Stimulated activated CD8-positive, alpha-beta memory T cell treated with anti-CD3 and anti-CD28 coated beads, Interleukin-15, amount 100 ng/mL, for 24 hours (primary cell): ENCODE measurements at places on chromosomes 7 and 10.

GRCh38 chr7:22934473-22935065 lies 79.4 kb downstream of the HYCC1 start:
- no peak for DNase-seq

GRCh38 chr10:20990604-20991003 lies 93.5 kb upstream of the NEBL start:
- no peak for DNase-seq

DNA sequence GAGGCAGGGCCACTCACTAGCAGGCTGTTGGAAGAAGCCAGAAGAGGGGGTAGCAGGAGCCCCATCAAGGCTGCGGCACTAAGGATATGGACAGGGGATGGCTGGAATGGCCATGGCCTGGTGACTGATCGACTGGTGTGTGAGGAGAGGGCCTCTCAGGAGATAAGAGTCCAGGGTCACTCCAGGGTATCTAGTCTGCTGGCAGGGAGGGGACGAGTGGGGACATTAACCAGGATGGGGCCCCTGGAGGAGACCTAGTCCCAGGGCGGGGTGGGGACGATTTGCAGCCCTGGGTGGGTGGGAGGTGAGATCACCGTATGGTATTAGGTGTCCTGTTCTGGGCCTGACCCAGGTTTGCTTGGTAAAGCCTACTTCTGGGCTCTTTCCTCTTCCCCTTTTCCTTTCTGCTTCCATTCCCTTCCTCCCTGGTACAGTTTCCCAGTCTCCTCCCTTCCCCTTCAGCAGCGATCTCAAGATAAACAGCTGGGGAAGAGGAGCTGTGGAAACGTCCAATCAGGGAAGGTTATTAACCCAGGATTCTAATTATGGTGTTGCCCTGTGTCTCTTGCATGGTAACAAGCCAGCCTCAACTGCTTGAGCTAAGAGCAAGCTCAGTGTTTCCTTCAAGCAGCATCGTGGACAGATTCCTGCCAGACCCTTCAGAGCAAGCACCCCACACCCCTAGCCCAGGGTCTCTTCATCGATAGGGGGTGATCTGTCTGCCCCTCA lies 233.2 kb downstream of the RPS24 start:
- no peak for DNase-seq

GRCh38 chr10:98086837-98087708 lies 47.4 kb upstream of the R3HCC1L start:
- DNase-seq: no peak

GRCh38 chr10:78890506-78890905 lies 178.3 kb upstream of the ZMIZ1 start:
- no peak for DNase-seq

DNA sequence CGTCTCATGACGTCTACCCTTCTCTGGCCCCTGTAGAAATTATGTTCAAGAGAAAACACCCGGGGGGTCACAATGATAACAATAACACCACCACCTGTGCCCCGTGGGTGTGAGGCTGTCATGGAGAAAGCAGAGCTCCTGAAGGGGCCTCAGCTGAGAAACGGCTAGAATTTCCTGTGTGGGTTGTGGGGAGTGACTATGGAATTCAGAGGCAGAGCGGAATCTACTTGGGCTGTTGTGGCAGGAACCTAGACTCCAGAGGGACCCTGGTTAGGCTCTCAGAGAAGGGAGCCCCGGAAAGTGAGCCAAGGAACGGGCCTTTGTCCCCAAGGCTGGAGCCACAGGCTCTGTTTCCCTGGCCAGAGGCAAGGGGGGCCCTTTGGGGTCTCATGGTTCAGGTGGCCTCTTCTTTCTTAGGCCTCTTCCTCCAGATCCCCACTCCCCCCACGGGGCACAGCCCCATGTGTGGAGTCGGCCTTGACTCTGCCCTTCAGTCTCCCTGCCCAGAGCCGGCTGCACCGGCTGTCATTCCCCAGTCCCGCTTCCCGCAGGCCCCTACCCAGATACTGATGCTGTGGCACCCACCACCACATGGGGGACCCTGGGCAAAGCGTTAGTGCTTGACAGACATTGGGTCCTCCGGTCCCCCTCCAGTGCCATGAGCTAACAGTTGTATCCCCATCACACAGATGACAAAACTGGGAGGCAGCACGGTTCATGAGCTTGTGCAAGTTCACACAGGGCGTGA lies 6.5 kb upstream of the GIMAP8 start:
- no peak for DNase-seq

DNA sequence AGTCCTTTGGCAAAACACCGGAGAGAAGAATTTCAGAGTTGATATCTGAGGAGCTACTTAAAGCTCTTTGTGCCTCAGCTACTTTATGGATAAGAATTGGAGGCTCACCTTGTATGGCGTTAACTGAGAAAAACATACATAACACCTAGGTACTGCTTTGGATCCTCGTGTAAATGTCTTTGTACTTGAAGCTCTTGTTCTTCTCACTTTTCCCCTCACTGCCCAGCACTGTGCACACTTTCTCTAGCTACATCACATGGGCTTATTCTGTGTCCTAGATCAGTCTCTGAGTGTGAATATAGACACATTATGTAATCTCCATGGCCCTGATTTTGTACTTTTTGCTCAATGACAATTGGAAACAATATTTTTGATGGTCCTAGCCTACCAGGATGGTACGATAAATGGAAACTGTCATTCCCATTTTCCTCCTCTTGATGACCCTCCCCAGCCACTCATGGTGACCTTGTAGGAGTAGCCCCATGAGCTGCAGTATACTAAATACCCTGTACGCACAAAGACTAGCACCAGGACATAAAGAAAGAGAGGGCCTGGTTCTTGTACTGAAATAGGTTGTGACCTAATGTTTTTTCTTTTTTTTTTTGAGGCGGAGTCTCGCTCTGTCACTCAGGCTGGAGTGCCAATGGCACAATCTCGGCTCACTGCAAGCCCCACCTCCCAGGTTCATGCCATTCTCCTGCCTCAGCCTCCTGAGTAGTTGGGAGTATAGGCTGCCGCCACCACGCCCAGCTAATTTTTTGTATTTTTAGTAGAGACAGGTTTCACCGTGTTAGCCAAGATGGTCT lies 22.1 kb downstream of the STAMBPL1 start:
- no peak for DNase-seq

DNA sequence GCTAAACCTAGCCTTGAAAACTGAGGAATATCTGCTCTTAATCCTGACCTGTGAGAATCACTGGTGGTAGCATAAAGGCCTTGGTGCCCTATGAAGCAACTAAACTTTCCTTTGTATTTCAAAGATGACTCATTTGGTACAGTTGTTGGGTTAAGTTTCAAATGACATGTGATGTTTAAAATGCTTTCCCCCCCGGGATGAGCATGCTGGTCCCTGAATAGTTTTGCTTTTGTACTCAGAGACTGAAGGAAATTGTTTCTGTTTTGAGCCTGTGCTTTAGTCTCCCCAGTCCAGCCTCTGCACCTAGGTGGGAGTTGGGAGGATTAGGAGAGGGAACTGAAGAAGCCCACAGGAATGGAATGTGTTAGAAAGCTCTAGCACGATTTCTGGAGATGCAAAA lies 258.9 kb upstream of the NPY start:
- DNase-seq: no peak

GRCh38 chr7:7109934-7110333 lies 72.4 kb upstream of the C1GALT1 start:
- no peak for DNase-seq

DNA sequence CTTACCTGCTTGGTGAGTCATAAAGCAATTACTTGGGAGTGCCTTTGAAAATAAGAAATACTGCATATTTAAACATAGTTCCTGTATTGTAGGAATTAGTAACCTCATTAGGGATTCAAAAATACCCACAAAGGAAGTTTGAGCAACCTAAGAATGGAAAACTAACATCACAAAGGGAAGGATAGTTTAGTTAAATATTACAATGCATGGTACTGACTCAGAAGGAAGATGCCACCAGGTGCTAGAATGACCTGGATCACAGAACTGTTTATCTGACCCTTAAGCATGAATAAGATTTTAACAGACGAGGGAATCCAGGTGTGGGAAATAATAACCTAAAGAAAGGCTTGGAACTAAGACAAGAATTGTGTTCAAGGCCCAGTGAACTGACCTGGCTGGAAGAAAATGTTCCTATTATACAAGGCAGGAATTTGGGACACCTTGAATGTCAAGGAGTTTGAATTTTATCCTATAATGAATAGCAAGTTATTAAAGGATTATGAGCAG lies 106.4 kb downstream of the GSAP start:
- DNase-seq: no peak

GRCh38 chr10:116056445-116057293 lies 216.3 kb downstream of the GFRA1 start:
- no peak for DNase-seq

DNA sequence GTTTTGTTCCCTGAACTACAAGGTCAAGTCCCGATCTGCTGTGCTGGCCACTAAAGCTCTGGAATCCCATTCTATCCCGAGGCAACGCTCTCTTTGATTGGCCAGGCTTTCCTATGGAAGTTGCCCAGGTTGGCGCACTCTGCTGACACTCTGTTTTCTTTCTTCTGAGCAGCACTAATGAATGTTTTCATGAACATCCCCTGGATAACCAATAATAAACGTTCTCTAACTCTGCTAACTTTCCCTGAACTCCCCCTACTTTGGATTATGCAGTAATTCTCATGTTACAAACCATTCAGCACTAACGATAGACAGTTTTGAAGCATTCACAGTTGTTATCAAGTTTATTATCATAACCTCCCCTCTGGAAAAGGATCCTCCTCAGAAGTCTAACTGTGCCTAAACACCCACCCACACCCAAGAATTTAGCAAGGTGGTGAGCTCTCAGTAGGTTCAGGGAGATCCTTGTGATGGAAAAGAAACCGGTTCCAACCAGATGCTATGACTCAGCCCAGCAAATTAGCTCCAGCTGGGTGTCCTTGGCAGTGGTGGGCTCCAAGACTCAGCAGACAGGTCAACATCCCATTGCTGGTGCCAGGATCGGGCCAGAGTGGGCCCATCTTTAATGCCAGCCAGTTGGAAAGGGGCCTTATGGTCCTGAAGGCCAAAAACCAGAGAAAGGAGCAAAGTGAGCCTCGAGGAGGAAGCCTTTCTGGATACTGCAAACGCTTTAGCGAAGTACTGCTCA lies 68.4 kb downstream of the CREB3L2 start:
- no peak for DNase-seq
